ENCODE measurements at places on chromosomes 3 and 15. TPM values are rescaled to one million over a fixed set of nuclear protein-coding genes. Genes with fewer than 3 reads are reported as not detected.

GOLGA6A gene
- total RNA-seq, result 0.24 TPM

HAUS2 gene
- total RNA-seq, result 16.1 TPM

SLC28A1 gene
- total RNA-seq, result not detected

UTS2B gene
- 0.24 TPM for total RNA-seq

SNTN gene
- total RNA-seq, result not detected

MAP3K13 gene
- total RNA-seq, result 24.7 TPM

BCL2A1 gene
- 4.5 TPM for total RNA-seq

TRPM1 gene
- total RNA-seq, result not detected

ACKR2 gene
- total RNA-seq, result 17.0 TPM

PAK2 gene
- total RNA-seq, result 57.9 TPM

ECE2 gene
- not detected for total RNA-seq

- DNase-seq, result no peak
Measured at GRCh38 chr3:4750306-4750968, 228.8 kb upstream of the BHLHE40 start.

GRCh38 chr3:195044411-195044810 lies 226.5 kb downstream of the XXYLT1 start:
- DNase-seq, result peak; percentile 43

DNA sequence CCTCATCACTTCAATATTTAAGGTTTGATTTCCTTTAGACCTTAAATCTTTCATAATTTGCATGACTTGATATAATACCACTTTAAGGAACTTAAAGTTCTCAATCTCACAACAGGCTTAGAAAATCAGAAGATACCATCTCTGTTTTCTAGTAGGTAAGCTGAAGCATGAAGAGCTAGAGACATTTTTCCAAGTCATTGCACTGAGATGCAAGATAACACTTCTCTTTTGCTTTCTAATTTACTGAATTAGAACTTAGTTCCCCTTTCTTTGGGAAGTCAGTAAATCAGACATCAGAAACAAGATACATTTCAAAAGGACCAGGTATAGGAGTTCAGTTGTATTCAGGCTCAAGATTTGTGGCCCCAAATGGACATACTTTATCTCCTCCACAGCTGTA lies 79.7 kb downstream of the DZIP3 start:
- DNase-seq, result no peak

DNA sequence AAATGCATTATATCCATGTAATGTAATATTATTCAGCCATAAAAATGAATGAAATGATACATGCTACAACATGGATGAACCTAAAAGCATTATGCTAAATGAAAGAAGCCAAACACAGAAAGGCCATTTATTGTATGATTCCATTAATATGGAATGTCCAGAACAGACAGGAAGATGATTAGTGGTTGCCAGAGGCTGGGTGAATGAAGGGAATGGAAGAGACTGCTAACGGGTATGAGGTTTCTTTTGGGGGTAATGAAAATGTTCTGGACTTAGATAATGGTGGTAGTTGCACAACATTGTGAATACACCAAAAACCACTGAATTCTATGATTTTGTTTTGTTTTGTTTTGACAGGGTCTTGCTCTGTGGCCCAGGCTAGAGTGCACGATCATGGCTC lies 61.6 kb upstream of the MAP4 start:
- DNase-seq, result no peak

DNA sequence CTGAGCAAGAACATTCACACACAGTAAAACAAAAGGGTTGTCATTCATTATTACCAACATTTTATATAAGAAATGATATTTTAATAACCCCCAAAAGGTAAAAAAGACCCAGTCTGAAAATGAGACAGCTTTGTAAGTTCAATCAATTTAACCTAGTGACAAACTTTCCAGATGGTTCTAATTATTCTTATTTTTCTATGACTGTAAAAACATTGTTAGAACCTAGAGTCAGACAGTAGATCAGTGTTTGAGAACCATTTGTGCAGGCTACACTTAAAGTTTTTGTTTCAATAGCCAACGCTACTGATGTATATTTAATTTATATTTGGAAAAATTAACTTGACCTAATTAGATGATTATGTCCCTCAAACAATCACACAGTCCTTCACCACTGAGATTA lies 708.4 kb upstream of the CBLB start:
- DNase-seq, result no peak

DNA sequence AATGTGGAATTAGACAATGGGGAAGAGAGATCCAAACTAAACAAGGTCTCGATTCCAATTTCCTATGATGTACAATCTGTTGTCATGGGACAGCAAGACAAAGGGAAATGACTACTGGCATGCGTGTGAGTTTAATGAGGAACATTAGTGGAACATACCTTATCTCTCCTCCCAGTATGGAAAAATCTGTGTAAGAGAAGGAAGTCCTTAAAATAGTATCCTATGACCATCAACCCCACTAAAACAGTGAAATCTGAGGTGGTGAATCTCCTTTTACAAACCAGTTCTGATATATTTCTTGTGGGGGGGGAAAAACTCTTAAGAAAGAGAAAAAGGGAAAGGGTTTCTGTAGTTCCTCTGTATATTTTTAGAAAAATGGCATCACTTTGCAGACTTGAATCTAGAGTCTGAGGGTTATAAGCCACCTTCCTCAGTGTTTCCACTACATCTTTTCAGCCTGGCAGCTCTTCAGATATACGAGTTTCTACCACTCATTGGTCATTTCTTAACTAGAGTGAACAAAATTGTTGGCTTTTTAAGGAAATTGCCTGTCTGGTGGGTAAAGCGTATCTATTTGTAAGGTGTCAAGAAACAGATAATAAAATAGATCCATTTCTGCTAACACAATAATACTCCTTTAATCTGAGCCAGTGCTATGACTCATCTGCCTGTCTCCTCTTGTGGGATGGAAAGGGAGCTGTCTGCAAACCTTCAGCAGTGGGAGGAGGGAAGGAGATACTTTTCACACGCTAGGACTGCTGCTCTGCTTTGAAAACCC lies 3.0 kb upstream of the TNFAIP8L3 start:
- no peak for DNase-seq

GRCh38 chr15:83108266-83109219 lies 1.1 kb downstream of the TM6SF1 start:
- DNase-seq, result peak; percentile 90

GRCh38 chr3:191770541-191770940 lies 309.6 kb downstream of the PYDC2 start:
- no peak for DNase-seq

GRCh38 chr15:85583442-85583841 lies 203.0 kb downstream of the AKAP13 start:
- DNase-seq, result no peak

GRCh38 chr3:135887220-135887619 lies 78.3 kb upstream of the PPP2R3A start:
- no peak for DNase-seq

- DNase-seq, result no peak
Measured at GRCh38 chr3:169618894-169619792, 44.4 kb downstream of the MECOM start.

DNA sequence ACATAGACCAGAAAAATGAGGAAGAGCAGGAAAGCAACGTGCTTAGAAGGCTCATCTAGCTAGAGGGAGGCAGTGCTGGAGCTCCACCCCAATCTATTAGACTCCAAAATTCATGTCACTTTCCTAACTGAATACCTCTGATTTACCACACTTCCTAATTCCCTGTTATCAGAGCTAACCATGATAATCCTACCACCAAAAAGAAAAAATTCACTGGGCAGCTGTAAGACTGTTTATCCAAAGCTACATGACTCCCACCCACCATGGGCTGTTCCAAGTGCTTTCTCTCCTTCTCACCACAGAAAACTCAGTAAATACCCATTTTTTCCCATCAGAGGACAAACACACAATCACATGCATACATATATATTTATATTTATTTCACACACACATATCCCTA lies 479.5 kb upstream of the WNT5A start:
- DNase-seq, result no peak

- DNase-seq, result no peak
Measured at GRCh38 chr3:106485802-106486201, 617.0 kb upstream of the CBLB start.

DNA sequence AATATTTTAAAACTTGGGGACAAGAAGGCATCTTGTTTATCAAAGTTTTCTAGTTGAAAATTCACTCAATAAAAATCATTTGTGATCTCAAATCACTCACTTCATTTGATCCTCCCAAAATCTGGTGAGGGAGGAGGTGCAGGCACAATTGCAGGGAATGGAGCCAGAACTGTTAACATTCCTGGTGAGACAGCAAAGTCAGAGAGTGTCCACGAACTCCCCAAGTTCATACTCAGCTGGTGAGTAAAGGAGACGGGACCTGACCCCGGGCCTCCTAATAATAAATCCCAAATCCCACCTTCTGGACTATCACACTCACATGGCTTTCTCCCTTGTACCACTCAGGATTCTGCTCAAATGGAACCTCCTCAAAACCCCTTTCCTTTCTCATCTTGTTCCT lies 252.3 kb upstream of the LRTM1 start:
- DNase-seq, result no peak

DNA sequence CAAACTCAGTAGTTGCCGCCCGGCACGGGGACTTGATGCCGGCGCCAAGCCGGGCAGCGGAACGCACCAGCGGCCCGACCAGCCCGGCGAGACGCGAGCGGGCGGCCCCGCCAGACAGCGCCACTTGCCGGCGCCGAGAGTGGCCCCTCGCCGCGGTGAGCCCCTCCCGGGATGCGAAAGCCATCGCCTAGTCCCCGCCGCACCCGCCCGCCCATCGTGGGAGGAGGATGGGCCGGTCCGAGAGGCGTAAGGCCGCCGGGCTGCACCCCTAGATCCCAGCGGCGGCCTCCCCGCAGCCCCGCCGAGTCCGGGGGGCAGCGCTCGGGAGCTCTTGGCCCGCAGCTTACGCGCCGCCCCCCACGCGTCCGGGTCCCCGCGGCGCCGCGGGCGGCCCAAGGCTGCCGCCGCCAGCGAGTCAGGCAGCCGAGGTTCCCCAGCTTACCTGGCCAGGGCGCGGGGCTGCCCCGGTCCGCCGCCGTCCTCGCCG lies 609 bp downstream of the GOLGA8A start:
- DNase-seq, result no peak

DNA sequence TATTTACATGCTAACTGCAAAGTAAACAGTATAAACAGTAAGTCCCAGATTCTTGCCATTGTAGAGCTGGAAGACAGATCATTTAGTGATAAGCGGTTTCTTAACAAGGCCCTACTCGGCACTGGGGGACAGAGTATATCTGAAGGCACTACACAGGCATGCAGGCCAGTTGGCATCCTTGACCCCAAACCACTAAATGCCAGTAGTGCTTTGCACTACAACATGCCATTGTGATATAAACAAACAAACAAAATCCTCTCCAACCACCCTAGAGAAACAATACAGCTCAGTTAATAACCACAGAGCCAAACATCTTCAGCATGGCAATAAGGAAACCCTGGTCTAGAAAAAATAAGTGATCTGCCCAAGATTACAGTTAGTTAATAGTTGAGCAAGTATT lies 5.3 kb downstream of the AQR start:
- DNase-seq, result no peak

DNA sequence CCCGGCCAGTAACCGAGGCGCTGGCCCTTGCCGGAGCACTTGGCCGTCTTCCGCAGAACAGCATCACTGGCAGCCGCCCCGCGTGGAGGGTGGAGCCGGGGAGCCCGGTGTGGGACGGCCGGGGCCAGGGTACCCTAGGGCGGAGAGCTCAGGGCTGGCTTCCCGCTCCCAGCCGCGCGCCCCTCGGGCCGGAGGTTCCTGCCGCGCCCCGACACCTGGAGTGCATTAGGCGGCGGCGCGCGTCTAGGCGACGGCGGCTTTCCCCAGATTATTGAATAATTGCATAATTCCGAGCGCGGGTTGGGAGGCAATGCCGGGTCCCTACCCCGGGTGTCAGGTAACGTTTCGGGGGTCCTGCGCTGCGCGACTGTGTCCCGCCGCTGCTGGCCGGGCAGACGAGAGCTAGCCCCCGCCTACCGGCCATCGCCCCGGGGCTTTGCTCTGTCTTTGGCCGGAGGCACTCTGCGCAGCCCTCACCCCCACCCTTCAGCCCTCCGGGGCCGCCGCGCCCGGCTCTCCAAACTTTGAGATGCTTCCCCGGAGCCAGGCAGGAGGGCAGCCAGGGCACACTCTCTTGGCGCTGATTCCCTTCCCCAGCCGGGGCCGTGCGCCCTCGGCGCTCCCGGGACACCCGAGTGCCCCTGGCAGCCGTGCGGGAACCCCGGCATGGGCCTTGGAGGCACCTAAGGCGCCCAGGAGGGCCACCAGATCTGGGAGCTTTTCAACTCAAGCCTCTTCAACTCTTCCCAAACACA lies 749 bp downstream of the ITGA11 start:
- DNase-seq, result peak; percentile 91

GRCh38 chr3:52534281-52535183 lies 875 bp upstream of the NT5DC2 start:
- DNase-seq, result peak; percentile 85

DNA sequence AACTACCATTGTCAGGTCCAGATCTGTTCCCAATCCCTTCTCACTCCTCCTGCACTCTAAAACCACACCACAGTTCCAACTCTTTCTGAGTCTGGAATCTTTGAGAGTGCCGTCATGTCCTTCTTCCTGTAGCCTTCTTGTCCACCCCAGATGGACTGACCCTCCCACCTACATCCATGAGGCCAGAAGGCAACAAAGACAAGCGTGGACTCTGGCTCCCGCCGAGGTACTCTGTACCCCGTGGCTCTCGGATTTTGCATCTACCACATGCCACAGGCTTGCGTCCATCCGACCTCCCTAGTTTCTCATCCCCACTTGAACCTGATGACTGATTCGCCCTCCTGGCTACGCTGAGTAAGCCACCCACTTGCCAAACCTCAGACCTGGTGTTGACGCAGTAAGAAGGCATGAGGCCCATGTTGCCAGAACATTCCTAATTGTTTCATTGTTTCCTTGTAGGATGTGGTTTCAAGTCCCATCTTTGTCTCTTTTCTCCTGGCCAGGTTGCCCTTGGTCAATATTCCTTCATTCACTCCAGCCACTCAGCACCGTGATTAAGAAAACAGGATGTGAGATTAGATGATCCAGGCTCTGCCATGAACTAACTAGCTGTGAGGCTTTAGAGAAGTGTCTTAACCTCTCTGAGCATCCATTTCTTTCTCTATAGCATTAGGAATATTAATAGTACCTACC lies 1.1 kb upstream of the ZBTB38 start:
- DNase-seq, result no peak

All from posterior vena cava (tissue), 2 donors.